ENCODE measurements at places on chromosomes 1 and 21.

DNA sequence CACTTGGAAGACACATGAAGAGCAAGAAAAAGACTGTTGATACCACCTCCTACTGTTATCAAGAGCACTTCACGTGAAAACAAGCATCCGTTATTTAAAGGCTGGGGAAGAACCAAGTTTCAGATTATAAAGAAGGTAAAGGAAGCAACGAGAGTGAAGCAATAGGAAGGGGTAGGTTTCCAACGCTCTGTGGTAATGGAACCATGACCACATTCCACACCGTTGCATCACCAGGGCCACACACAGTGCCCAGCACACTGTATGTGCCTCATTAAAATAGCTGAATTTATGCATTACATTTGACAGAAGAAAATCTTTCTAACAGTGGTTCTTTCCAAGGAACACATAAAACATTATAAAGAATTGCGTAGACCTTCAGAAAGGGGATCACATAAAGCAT lies 435.8 kb downstream of the MRPL39 start:
- no peak for DNase-seq

DNA sequence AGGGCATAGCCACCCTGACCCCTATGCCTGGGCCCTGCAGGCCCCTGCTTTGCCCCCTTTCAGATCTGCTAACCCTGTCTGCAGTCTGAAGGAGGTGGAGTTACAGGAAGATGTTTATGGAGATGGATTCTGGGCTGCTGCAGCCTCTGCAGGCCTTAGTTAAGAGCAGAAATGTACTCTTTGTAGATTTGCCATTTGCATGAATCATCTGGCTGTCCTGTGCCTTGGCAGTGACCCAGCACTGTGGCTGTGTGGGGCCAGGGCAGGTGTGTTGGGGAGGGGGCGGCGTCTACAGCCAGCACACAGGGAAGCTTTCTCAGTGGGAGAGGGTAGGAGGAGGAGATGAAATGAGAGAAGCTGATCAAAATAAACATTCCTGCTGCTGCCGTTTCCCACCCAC lies 867.3 kb downstream of the PLA2G4A start:
- no peak for DNase-seq

DNA sequence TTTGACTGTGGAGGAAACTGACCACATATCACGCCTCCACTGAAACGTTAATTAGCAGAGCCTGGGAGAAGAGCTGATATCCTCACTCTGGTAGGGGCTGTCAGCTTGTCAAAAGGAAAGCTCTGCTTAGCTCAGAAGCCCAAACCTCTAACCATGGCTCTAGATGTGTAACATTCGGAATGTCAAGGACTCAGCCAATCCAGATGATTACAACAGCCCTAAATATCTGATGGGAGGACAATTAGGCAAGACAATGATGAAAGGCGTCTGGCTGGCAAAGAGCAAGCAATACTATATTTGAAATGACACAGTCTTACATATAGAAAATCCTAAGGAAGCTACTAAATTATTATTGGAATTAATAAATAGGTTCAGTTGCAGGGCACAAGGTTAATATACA lies 45.7 kb upstream of the COX20 start:
- no peak for DNase-seq

- DNase-seq, result no peak
Observed at GRCh38 chr1:206127336-206127735, 10.1 kb upstream of the AVPR1B start.

DNA sequence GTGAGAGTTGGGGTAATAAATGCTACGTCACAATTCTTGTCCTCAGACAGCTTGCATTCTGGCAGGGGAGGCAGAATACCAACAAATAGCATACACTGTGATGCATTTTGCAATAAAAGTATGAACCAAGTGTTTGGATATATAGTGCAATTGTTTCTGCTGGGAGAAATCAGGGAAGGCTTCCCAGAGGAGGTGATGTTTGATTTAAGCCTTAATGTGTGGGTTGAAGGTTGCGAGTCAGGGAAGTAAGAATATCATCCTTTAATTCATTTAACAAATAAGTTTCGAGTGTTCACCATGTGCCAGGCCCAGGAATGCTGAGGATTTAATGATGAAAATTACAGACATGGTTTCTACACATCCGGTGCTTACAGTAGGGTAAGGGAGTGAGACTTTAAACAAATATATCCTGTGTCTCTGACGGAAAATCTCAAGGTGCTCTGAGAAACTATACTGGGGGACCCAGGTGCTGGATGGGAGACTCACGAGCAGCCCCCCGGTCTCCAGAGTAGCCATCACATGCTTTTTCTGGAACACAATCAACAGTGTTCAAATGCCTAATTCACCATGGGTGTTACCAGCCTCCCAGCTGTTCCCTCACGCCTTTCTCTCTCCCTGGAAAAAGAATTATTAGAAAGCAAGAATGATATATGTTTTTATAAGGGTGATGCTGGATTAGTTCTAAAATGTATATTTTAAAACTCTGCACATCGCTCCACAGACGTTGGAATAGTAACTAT lies 31.7 kb downstream of the RASSF5 start:
- DNase-seq, result no peak

- DNase-seq, result peak; percentile 48
Observed at GRCh38 chr21:44855572-44855971, 17.9 kb downstream of the PTTG1IP start.
